RPMI7951 (cell line): ENCODE measurements at places on chromosomes 3 and 15.

DNA sequence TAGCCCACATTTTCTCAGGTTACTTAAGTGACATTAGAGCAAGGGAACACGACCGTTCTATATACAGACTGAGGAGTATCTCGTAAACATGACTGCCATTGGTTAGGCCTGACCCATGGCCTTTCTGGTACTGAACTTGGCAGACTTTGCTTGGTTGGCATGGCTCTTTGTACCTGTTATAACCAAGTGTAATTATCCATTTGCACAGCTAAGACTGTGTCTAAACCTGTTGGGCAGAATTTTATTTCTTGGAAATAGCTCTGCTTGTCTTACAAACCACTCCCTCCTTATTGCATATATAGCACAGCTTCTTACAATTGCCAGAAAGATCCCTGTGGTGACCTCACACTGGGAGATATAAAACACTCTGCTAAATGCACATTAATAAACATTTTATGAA lies 106.9 kb downstream of the P2RY1 start:
- no peak for DNase-seq

- DNase-seq = peak; percentile 83
Measured at GRCh38 chr3:133535971-133536881, 37.3 kb upstream of the CDV3 start.

- no peak for DNase-seq
Measured at GRCh38 chr3:124336067-124336656, 344.2 kb upstream of the ROPN1 start.

DNA sequence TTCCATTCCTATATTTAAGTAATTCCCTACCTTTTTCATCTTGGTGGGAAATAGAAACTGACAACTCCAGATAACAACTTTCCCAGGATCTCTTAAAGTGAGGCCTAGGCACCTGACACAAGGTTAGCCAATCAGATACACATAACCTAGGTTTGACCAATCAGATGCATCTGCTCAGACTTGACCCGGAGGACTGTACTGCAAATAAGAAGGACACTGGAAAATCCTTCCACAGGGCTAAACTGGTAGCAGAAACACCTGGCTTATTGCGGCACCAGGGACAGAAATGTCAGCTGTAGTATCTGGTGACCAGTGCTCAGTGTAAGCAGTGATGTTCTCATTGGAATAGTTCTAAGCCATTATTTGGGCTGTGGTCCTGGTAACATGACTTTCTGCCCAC lies 204.5 kb upstream of the SLCO3A1 start:
- no peak for DNase-seq

DNA sequence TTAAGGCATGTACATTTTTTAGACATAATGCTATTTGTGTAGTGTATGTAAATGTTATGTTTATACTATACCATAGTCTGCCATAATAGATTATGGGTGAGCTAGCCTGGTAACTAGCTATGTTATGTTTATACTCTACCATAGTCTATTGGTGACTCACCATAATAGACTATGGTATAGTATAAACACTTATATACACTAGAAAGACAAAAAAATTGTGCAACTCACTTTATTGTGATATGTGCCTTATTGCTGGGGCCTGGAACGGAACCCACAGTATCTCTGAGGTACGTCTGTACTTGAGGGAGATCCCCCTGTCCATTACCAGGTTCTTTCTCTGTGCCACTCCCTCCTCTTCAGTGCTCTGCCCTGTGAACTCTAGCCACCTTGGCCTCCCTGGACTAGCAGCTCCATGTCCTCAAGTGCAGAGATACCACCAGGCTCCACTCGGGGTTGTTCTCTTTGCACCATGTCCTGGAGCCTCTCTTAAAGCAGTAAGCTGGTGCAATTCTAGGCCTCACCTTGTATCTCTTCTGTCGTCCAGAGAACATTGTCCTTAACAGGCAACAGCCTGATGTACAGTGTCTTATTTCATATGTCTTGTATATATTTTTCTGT lies 60.8 kb upstream of the PXYLP1 start:
- DNase-seq = no peak
